ENCODE measurements at places on chromosomes 12 and 14. TPM values are rescaled to one million over a fixed set of nuclear protein-coding genes. Genes with fewer than 3 reads are reported as not detected.

Gene FIGNL2
- 0.19 TPM for total RNA-seq

Gene TMEM132D
- not detected for total RNA-seq

Gene SPSB2
- 15.4 TPM for total RNA-seq

Gene TGM1
- 6.5 TPM for total RNA-seq

Gene CCND2
- total RNA-seq = 332 TPM

Gene NEK9
- 81.6 TPM for total RNA-seq

Gene TMEM229B
- total RNA-seq = 25.1 TPM

Gene FGF6
- not detected for total RNA-seq

Measured in activated CD4-positive, alpha-beta T cell treated with anti-CD3 and anti-CD28 coated beads, Interleukin-2, amount 10 ng/mL, durations not matched to agents 7 days and 5 days (primary cell).